ENCODE measurements at places on chromosomes 3 and 15.

DNA sequence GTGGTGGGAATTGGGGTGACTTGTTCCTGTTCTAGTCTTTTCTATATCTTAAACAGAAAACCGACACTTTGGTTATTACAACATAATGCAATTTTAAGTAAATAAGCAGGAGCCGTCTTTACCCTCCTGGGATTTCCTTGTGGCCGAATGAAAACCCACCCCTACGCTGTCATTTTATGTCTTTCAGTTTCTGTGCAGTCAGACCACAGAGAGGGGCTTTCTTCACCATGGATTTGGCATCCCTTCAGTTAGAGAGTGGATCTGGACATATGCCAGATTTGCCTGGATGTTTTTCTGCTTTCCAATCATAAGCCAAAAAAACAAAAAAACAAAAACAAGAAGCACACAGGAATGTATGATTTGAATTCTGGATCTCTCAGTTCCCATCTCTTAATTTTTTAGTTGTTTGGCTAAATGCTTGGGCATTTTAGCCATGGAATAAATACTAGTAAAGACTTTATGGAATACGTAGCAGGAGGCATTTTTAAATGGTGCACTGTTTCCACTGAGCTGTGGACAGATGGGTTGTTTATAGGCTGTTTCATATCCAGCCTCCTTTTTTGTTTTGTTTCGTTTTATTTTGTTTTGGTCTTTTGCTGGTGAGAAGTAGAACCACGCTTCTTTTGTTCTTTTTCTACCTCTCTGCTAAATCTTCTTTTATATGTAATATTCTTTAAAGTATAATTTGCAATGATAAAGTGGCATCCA, 272.9 kb downstream of the FEZF2 start:
- DNase-seq, result no peak

DNA sequence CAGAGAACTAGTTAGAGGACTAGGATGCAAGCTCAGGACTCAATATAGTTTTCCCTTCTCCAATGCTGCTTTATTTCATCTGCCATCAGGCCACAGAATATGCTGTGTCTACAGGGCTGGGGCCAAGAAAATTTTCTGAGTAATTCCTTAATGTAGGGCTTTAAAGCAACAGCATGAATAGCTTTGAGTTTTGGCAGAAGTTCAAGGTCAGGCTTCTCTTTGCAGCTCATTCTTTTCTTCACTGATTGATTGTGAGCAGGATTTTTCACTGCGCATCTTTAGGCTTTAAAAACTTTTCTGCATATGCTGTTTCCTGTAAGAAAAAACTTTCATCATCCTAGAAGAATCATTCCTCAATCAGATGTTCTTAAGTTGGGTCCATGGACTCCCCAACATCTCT, 4.6 kb downstream of the TMEM108 start:
- DNase-seq, result no peak

DNA sequence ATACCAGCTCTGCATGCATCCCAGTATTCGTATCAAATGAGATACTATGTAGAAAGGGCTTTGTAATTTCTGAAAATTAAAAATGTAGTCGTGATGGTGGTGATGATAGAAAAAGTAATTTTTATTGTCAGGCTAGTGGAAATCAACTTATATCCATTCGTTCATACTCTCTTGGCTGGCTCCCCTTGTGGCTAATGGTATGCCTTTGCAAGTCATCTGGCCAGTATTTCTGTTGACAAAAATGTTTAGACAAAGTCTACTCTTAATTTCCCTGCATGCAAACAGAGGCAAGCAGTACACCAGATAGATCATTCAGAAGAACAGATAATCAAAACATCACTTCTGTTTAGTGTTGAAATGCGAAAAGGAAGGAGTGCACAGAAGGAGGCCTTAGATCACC, 49.6 kb upstream of the DUT start:
- no peak for DNase-seq

DNA sequence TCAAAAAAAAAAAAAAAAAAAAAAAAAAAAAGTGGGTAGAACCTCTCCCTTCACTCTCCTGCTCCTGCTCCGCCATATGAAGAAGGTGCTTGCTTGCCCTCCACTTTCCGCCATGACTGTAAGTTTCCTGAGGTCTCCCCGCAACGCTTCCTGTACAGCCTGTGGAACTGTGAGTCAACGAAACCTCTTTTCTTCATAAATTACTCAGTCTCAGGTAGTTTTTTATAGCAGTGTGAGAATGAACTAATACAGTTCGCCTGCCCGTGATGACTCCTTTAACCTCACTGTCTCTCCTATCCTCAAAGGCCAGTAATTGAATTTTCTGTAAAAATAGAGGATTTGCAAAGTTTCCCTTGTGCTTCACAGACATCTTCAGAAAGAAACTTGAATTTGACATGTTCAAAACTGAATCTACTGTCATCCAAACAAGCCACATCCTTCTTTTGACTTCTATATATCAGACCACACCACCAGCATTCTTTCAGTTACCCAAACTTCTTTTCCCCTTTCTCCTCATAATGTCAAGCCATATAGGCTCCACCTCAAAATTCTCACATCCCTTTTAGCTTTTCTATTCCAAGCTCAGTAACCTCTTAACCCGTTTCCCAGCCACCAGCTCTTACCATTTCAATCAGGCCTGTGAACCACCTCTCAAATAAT, 44.3 kb downstream of the P2RY1 start:
- DNase-seq, result no peak

- no peak for DNase-seq
Observed at GRCh38 chr15:42863572-42864239, 56.9 kb downstream of the TTBK2 start.

Data from cerebellar nuclear complex (tissue), 1 donor.